Globus pallidus (tissue), 1 donor: ENCODE measurements at places on chromosomes 2 and 18.

DNA sequence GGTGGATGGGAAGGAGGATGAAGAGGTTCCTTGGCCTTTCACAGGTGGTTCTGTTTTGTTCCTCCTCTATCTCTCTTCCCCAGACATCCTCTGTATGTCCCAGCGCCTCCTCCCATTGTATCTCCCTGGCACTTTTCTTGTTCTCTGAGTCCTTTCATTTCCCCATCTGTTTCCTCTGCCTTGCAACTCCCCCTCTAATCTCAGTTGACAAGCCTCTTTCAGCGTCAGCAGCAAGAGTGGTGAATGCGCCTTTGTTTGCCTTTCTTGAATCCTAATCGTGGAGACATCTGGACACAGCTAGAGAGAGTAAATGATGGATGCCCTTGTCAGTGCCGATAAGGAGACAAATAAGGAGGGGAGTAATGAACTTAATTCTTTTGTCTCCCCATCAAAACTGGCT lies 167.0 kb downstream of the NDUFA10 start:
- peak; percentile 82 for DNase-seq

GRCh38 chr2:178419123-178419522 lies 31.9 kb downstream of the PRKRA start:
- no peak for DNase-seq

DNA sequence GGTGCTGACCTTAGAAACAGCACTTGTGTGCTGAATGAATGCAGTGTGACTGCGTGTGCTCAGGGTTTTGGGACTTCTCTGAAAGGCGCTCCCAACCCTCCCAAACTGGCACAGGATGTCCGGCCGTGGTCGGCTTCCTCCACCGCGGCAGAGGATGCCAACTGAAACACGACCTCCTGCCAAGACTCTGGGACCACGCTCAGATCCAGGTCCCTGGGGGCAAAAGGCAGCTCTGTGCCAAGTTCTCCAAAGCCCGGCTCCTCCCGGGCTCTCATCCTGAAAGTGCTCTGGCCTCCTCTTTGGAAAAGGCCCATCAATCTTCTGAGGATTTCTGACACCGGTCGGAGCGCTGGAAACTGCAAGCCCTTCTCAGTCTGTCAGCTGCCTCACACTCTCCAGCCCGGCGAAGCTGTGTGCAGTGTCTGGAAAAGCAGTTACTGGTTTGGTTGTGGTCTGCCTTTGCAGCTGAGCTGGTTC lies 32.3 kb upstream of the ZBTB7C start:
- DNase-seq, result no peak

GRCh38 chr2:43611987-43612894 lies 16.4 kb upstream of the THADA start:
- DNase-seq, result peak; percentile 71

GRCh38 chr2:54287532-54287931 lies 31.5 kb upstream of the TSPYL6 start:
- no peak for DNase-seq

DNA sequence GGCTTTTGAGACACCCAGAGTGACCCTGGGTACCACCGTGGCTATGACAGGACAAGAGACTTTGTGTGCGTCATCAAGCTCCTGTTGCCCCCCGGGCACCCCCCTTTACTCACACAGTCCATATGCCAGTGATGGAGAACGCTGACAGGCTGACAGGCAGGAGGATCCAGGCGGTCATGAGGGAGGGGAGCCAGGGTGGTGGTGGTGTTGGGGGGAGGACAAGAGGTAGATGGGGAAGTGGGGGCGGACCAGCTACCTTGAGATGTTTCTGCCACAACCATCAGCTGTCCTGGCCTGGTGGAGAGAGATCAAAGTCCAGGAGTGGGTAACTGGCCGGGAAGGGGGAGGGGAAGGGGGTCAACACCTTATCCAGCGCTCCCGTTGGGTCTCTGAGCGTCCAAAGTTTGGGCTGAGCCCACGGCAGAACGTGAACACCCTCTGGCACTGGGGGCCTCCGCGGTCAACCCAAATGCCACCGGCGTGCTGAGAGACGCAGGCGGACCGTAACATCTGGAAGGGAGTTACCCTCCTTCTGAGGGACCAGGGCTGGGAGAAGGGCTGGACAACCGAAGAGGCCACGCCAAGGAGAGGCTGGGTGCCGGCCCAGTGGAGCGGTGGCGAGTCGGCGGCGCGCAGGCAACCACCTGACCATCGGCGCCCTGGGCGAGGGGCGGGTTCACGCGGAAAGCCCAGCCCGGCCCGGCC lies 575 bp downstream of the TMEM150A start:
- DNase-seq, result peak; percentile 63

GRCh38 chr2:221360312-221360711 lies 211.8 kb downstream of the EPHA4 start:
- no peak for DNase-seq

DNA sequence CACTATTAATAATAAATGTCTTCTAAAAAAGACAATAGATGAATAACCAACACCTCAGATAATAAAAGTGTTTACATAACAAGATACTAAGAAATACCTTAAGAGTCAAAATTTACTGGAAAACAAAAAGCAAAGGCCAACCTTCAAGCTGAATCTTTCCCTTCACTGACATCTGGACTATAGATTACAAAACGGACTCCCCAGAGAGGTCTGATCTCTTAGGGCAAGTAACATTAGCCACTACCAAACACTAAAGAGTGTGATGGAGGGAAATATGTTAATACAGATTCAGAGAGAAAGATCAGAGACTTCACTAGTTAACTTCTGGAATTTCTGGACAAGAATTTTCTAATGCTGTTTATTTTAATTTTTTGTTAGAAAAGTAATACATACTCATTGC lies 13.9 kb downstream of the CLASP1 start:
- DNase-seq, result no peak

DNA sequence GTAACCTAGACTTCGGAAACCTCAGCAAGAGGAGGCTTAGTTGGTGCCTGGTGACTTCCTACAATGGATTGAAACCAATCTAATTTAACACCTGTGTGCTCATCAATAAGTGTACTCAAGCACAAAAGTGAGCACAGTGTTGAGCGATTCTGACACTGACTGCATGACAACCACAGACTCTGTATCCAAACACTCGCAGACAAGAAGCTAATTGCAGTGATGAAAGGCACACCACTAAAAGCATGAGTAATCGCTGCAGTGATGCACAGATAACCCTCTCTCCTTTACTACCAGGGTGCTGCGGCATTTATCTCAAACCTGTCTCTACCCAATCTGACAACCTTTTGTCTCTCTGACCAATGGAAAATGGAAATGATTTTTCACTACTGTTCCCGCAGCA lies 168.1 kb downstream of the AFF3 start:
- DNase-seq, result no peak

GRCh38 chr18:78776706-78777285 lies 202.8 kb upstream of the SALL3 start:
- no peak for DNase-seq

GRCh38 chr18:69469444-69469919 lies 68.8 kb downstream of the DOK6 start:
- DNase-seq, result no peak

DNA sequence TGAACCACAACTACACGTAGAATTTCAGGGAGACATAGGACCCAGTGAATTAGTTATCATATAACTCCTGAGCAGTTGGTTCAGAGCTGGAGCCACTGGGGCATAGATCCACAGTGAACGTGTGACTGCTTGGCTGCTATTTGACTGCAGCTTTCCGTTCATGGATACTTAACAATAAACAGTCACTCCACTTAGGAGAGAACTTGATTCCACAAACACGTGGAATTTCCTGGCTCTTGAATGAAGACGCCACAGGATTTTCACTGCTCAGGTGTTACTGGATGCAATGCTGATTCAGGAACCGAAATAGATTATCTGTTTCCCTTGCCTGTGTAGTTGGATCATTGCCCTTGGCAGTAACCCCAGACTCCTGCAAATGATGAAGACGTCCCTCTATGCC lies 679.1 kb upstream of the ZEB2 start:
- peak; percentile 52 for DNase-seq

DNA sequence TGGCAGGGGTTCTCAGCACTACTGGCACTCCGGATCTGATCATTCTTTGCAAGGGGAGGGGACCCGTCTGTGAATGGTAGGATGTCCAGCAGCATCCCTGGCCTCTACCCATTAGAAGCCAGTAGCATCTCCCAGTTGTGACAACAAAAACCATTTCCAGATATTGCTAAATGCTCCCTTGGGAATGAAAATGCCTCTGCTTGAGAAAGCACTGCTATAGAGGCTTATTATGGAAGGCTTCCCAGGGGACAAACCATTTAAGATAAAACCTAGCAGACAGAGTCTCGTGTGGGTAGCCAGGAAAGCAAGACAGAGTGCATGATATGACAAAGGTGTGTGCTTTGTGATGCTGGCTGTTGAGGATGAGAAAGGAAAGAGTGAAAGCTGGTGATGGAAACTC lies 273.7 kb downstream of the TMX3 start:
- no peak for DNase-seq

DNA sequence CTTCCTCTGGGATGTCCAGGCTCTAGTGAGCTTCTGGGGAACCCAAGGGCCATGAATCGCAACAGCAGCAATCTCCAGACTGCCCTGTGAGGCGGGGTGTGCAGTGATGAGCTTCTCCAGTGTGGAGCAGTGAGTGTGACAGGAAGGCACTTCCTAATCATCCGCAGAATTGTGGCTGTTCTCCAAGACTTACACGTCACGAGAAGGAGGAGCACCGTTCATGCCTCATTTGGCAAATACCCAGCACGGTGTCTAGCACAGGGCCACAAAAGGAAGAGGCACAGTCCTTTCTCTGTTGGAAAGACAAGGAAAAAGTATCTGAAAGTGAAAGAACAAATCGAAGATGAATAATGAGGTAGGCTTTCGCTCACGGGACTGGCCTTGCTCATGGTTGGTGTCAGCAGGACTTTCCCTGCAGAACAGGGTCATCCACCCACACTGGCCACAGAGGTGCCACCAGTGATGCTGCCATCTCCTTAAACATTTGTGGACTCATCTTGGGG lies 125.1 kb upstream of the HAAO start:
- DNase-seq, result no peak

DNA sequence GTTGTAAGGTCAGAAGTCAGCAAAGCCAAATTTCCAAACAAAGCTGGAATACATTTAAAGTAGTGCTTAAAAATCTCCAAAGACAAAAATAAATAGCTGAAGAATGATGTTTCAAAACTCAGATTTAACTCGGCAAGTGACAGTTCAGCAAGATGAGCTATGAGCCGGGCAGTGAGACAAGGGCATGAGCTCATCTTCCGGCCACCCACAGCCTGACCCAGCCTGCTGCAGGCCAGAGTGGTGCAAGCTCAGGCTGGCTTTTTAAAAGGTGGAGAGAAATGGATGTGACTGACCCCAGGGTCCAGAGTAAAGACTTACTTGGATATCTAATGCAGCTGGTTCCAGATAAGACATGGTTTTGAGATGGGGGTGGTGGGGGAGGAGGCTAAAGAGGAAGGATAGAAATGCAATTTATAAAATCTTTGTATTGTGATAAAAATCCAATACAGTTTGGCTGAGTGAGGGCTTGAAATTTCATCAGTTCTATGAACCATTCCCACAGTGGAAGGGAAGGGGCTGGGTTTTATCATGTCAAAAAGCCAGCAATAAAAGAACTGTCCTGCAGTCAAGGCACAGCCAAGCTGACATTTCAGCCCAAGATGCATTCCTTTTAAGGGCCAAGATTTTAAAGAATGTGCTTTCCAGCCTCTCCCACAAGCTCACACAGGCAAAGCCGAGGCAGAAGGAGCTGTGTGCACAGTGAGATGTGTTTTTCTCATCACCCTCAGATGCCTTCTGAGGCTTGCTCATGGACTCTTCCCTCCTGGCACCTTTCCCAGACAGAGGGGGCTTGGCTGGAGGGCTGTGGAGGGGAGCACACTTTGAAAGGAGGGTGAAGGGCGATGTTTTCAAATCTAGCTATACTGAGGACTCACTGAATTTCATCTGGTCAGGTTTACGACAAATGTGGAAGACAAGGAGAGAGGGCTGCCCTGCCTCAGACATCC lies 97.9 kb upstream of the KLHL29 start:
- DNase-seq, result no peak
